ENCODE measurements at places on chromosomes 11 and 22.

- DNase-seq: no peak
Observed at GRCh38 chr11:36945384-36945783, 347.3 kb upstream of the RAG2 start.

GRCh38 chr11:32231909-32232493 is 141.1 kb downstream of the RCN1 start:
- no peak for DNase-seq

- no peak for DNase-seq
Observed at GRCh38 chr11:74204701-74205100, 33.6 kb downstream of the PPME1 start.

DNA sequence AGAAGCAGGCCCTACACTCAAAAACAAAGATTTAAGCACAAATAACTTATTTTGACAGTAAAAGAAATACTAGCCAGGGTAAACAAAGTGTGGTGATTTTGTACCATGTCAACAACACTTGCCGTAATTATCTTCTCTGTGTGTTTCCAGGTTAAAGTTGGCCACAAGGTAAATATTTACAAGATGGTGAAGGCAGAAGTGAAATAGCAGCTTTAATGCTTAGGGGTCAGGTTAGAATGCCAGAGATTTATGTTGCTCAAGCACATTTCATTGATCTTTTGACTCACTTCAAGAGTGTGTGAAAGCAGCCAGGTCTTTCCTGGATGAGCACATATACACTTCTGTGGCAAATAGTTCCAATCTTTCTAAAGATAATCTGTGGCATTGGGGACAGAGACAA is 270.2 kb upstream of the LUZP2 start:
- DNase-seq: no peak

DNA sequence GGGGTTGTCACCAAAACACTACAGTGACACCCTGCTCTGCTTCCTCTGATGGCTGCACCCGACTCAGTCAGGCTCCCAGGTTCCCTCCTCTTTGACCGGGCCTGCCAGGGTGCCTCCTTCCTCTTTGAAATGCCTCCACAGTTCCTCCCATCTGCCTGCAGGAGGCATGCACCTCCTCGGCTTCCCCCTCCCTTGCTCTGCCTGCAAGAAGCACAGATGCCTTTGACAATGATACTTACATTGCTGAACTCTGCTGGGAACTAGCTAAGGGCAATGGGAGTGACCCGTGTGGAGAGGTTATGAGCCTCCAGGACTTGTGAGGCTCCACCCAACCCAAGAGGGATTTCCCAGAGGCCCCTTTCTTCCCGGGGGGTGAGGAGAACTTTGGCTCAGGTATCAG is 674.1 kb downstream of the OPCML start:
- no peak for DNase-seq

- DNase-seq: no peak
Observed at GRCh38 chr11:71120471-71120896, 131.9 kb downstream of the SHANK2 start.

DNA sequence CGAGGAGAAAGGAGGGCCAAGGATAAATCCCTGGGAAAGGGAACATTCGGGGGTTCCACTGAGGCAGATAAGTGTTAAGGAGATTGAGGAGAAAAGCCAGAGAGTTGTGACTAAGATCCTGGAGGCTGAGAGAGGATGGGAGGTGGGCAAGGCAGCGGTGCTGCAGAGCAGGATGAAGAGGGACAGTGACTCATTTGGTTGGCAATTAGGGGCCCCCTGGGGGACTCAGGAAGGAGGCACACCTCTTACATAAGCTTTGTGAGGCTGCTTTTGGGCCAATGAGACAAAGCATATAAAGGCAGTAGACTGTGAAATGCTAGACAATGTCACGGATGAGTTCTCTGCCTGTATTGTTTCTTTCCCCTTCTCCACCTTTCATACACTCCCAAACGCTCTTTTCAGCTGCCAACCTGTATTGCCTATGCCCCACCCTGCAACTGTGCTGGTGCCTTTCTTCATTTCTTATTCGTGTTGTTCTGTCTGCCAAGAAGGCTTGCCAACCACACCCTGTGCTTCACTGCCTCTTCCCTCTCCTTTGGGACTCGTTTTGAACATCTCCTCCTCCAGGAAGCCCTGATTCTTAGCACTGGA is 246.8 kb upstream of the KIRREL3 start:
- no peak for DNase-seq

DNA sequence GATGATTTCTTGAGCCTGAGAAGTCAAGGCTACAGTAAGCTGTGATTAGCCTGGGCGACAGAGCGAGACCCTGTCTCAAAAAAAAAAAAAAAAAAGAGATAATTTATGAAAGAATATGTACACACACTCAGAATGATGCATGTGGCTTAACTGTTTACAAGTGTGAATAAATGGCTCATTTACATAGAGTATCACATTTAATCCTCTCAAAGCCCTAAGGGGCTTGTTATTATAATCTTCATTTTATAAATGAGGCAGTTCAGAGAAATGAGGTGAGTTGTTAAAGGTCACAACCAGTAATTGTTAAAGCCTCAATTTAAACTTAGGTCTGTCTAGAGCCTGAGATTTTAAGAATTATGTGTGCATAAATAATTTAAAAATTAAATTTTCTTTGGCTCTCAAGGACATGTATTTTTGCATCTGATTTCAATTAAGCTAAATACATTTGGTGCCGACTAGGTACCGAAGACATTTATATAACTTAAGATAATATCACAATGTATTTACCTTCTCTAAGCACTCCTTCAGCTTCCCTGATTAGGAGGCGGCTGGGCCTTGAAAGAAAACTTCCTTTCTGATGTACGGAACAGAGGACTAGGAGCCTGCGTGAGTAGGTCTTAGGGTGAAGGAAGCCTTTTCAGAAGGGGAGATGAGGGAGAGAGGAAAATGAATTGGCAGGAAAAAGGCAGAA is 28.5 kb upstream of the DDX6 start:
- DNase-seq: no peak

GRCh38 chr11:87539596-87539995 is 501.9 kb downstream of the TMEM135 start:
- DNase-seq: no peak

DNA sequence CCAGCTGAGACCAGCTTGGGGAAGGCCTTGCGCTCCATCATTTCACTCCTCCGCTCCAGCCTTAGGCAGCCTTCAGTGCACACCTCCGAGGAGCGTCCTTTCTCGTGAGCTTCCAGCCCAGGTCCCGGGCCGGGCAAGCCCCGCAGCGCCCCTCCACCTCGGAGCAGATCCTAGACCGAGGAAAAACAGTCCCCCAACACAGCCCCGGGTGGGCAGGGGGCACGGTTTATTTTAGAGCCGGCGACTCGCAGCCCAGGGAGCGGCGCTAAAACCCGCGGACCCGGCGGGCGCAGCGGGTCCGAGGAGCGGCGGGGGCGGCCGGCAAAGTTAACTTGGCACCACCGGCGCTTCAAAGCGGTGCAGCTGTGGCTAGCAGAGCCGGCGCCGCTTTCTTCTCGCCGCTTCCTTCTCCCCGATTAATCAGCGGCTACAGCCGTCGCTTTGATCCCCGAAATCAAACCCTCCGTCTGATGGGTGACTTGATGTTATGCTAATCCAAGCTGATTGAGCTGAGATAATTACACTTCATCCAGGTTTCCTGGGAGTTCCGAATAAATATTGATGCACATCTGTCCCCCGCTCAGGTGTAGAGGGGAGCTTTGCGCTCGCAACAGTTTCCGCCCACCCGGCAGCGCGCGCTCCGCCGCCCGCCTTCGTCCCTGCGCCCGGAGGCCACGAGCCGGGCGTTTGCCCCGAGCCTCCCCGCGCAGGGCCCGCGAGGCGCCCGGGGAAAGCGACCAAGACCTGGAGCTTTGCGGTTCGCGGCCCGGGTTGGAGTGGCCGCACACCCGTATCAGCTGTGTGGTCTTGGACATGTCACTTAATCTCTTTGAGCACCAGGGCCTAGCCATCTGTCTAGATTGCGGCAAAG is 192.7 kb downstream of the BUD13 start:
- no peak for DNase-seq

- no peak for DNase-seq
Observed at GRCh38 chr11:9249252-9249651, 15.9 kb downstream of the DENND5A start.

DNA sequence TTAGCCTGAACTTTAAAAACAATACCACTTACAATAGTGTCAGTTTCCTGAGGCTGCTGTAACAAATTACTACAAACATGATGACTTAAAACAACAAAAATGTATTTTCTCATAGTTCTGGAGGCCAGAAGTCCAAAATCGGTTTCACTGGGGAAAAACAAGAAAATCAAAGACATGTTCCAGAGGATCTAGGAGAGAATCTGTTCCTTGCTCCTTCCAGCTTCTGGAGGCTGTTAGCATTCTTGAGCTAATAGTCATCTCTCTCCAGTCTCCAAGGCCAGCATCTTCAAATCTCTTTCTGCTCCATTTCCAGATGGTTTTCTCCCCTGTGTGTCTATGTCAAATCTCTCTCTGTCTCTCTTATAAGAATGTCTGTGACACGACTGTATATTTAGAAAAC is 67.6 kb upstream of the TEAD1 start:
- DNase-seq: no peak

- DNase-seq: no peak
Observed at GRCh38 chr11:94450048-94450447, 43.6 kb downstream of the MRE11 start.

GRCh38 chr22:29834046-29834445 is 4.0 kb downstream of the ASCC2 start:
- no peak for DNase-seq

DNA sequence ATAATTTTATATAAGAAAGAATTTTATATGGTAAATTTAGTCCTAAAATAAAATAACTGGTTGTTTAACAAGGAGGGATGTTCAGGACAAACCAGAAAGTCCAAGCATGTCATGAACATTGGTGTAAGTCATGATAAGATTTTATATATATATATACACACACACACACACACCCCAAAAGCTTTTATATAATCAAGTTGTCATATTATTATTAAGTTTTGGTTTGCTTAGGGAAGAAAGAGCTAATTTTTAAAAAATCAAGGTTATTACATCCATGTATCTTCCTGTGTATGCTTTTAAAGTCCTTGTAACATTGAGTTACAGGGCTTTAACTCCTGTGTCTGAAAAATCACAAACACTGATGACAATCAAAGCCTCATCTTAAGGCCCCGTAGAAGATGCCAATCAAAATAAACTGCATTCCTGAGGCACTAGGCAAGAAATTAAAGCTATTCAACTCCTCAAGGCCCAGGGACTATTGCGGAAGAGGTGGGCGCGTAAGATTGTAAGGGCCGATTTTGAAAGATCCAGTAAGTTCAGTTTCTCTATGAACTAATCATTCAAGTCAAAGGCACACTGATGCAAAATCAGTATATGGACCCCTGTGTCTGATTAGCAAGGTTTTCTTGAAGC is 16.8 kb downstream of the APOL6 start:
- no peak for DNase-seq

DNA sequence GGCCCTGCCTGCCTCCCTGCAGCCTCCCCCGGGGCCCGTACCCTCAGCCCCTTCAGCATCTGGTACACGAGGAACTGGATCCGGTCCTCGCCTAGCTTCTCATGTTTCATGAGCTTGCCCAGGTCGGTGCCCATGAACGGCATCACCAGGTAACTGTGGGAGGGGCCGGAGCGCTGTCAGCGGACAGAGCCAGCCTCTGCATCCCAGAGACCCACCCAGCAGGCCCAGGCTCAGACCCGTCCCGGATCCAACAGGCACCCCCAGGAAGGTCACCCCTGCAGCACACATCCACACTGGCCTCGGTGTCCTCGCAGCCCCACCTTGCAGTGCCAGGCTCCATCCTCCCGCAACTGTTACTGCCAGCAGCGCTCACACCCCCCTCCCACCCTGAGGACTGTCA is 4.4 kb downstream of the MAPK12 start:
- DNase-seq: no peak

- no peak for DNase-seq
Observed at GRCh38 chr11:68255526-68255925, 16.2 kb downstream of the C11orf24 start.

DNA sequence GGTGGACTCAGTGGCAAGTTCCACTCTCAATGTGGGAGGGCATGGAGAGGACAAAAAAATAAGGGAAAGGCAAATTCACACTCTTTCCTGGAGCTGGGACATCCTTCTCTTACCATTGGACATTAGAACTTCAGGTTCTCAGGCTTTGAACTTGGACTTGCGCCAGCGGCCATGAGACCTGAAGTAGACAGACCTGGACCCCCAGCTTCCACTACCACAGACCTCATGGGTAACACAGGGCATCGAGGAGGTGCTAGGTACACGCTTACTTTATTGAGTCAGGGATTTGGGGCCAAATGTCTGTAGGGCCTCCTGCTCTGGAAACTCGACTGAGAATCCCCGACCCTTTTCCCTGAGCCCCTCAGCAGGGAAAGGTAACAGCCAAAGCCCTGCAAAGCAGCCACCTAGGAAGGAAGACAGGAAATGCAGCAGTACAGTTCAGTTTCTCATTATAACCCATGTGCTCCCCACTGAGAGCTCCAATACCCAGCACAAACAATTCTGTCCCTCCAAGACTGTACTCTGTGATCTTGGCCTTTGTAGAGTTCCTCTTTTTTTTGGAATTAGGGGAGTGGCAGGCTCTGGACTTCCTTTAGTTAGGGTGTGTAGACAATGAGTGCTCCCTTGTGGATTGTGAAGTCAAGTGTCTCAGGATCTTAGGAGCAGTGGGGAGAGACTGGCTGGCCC is 5.7 kb downstream of the CHRNA10 start:
- no peak for DNase-seq

DNA sequence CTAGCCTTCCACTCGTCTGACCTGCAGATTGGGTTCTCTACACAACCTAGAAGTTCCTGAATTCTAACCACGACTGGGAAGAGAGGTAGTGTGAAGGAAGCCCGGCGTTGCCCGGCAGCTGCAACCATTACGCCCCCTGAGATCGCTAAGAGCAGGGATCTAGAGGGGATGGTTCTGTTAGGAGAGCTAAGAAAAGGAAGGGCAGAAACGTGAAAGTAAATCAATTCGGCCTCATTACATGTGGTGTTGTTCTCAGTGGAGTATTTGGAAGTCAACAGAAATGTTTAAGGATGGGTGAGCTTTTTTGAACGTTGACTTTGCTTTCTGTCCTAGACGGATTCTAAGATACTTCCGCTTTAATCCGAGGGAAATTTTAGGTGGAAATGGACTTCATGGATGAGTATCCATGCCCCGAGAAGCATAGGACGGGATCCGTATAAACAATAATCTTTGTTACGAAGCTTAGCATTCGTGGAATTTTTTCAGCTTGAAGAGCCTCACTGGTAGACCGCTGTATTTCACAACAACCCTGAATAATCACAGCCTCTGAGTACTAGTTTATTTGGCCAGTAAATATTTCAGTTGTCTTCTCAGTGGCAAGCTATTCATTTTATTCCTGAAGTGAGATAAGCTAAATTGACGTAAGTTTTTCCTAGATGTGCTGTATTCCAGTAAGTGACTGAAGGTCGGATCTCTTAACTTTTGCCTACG is 629 bp downstream of the ATP5MG start:
- no peak for DNase-seq

Data from stimulated activated naive CD4-positive, alpha-beta T cell (primary cell).